ENCODE measurements at places on chromosomes 11 and 22. TPM values are rescaled to one million over a fixed set of nuclear protein-coding genes. Genes with fewer than 3 reads are reported as not detected.

Gene CDC42EP2
- 13.7 TPM for total RNA-seq

GRCh38 chr11:64063777-64064176 lies 28.0 kb downstream of the FLRT1 start:
- DNase-seq, result no peak

GRCh38 chr11:19766206-19766605 lies 53.6 kb downstream of the NAV2 start:
- peak; percentile 59 for DNase-seq

DNA sequence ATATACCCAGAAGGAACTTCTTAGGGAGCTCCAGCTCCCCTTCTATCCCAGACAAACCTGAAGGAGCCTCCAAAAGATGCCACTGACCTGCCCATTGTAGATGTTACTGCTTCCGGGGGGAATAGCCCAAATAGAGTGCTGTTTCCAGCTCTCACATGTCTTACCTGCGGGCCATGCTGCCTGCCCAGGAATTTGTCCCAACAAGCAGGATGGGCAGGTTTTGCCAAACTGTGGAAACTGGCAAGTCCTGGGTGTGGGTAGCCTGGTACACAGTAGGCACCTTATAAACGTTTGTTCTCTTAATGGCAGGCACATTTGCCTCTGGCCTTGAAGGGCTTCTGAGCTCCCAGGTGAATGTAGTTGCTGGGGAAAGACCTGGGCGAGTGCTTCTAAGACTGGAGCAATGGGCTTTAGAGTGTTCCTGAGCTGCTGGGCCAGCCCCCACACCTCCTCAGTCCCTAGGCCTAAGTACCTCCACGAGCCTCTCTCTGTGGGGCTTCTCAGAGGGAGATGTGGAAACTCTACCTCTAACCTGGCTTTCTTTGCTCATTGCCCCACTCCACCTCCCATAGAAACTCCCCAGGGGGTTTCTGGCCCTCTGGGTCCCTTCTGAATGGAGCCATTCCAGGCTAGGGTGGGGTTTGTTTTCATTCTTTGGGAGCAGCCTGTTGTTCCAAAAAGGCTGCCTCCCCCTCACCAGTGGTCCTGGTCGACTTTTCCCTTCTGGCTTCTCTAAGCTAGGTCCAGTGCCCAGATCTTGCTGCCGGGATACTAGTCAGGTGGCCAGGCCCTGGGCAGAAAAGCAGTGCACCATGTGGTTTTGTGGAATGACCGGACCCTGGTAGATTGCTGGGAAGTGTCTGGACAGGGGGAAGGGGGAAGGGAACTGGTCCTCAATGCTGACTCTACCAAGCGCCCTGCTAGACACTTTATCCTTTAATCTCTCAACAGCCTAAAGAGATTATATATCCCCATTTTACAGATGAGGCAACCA lies 37.2 kb downstream of the LIMK2 start:
- DNase-seq, result no peak

Gene SLC5A12
- 0.94 TPM for total RNA-seq

Gene ABTB2
- total RNA-seq, result 22.1 TPM

- peak; percentile 47 for DNase-seq
These were observed at the start of gene ANKK1 for GRCh38 chr11:113387605-113388211. Gene ANKK1 (plus strand): TSS chr11:113387779. CDS start chr11:113387885, 106 bp downstream.

Gene ASPHD2
- 4.5 TPM for total RNA-seq

Gene PRODH
- 6.7 TPM for total RNA-seq

GRCh38 chr22:17410576-17410975 lies 41.3 kb downstream of the CECR2 start:
- no peak for DNase-seq

- peak; percentile 14 for DNase-seq
These were observed 328.3 kb downstream of the FAT3 start for GRCh38 chr11:92552942-92553341.

DNA sequence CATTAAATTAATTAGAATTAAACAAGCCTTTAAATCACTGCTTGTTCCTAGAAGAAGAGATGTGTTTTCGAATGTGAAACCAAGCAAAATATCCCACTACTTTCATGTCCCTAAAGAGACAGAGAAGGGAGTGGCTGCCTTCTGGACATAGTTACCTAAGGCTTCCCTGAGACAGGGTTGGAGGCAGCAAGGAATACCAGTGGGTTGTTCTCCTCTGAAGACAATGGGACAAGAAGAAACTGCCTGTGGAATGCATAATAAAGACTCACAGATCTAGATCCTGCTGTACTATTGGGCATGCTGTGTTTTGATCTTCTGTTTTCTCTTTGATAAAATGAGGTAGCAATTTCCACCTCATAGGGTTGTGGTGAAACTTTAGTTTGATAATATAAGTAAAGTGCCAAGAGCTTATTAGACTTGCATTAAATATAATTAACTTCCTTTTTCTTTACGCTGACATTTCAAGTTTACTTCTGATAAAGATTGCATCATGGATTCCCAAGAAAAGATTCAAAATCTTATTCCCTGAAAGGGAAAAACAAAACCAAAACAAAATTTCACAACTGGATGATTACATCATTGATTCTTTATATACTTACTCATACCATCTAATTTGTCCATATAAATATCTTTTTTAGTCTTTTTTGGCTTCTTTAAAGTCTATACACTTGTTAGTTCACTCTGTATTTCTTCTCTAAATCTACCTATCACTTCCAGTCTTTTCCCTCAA lies 621.3 kb downstream of the ETS1 start:
- DNase-seq, result no peak

- no peak for DNase-seq
These were observed 27.0 kb upstream of the SLC25A18 start for GRCh38 chr22:17536269-17536668.

Gene CAVIN3
- 58.1 TPM for total RNA-seq

All from kidney (tissue), 22 donors.